Mesenteric fat pad (tissue), 1 donor: ENCODE measurements at places on chromosomes 2 and 18.

GRCh38 chr2:231928481-231928880, 2.3 kb upstream of the NPPC start:
- DNase-seq = peak; percentile 74

DNA sequence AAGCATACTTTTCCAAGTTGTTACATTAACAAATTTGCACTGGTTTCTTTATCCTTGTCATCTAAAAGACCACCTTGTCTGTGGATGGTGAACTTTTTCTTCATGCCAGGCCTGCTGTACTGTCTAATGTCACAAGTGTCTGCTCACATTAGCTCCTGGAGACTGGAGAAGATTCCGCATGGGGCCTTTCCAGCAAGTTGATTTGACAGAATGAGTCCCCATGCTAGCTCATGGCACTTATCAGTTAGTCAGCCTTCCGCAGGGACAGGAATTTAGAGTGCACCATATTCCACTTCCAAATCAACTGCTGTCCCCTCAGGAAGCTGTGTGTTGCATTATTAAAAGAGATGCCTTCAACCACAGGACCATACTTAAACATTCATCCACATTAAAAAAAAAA, 41.4 kb upstream of the LRPPRC start:
- DNase-seq = no peak

DNA sequence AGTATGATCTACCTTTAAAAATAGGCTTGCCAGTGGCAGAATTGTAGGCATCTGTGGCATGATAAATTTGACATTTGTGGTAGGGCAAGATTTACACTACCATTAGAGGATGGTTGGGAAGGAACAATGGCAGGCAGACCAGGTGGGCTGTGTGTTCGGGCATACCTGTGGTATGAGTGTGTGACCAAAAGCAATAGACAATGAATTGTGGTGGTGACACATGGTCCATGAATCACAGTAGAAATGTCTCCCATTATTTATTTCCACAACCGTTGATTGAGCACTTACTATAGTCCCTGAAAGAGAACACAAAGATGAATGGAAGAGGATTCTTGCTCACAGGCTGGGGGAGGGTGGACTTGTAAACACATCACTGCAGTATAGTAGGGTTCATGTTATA, 29.9 kb upstream of the RUFY4 start:
- no peak for DNase-seq

DNA sequence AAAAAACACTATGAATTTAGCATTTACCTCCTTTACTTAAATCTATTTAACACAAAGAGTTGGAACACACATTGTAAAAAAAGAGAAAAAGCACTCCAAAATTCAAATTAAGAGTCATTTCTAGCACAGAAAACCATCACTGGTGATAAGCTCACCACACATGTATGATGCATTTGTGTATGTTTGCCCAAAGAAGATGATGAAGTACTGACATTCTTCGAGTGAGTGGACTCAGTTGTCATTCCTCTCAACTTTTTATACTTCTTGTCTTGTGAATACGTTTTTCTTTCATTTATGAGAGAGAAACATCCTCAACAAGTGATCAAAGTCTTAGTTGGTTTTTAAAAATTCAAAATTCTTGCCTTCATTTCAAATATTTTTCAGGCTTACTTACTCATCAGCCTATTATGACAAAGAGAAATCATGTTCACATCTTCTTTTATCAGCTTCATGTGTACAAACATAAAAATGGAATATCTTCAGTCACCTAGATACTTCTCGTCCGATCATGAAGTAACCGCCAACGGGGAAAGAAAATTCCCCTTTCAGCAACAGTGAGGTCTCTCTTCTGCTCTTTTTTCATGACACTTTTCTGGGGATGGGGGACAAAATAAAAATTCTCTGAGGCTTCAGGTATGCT, 1.5 kb downstream of the DSEL start:
- no peak for DNase-seq

DNA sequence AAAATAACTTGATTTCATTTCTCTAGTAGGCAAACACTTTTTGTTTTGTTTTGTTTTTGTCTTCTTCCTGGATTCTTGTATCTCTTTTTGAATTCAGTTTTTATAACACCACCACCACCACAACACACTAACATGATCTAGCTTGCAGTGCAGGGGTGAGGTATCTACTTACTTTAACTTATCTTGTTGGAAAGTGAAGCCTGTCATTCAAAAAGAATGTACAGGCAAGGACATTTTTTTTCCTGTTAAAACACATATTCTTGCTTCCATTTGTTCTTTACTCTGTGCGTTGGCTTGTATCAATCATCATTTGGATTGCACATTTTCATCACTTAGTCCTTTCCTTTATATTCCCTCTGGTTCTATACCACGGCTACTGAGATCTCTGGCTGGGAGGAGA, 824.2 kb downstream of the PLCL1 start:
- DNase-seq = no peak

DNA sequence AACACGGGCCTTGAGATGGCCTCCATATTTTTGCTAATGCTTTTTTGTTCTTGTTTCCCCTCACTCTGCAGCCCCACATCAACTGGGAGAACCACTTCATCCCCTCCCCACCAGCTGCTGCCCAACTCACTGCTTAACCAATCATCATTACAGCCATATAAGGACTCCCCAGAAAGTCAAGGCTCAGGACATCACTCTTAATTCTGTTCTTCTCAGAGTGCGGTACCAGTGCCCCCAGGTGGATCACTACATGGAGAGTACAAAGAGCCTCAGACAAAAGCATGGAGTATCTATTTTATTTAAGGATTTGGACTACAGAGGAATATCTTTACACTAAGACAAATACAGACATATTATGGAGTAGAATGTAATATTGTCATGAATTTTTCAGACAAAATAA, 340.6 kb downstream of the PAX3 start:
- no peak for DNase-seq

GRCh38 chr18:69495338-69495737, 94.7 kb downstream of the DOK6 start:
- DNase-seq = no peak

DNA sequence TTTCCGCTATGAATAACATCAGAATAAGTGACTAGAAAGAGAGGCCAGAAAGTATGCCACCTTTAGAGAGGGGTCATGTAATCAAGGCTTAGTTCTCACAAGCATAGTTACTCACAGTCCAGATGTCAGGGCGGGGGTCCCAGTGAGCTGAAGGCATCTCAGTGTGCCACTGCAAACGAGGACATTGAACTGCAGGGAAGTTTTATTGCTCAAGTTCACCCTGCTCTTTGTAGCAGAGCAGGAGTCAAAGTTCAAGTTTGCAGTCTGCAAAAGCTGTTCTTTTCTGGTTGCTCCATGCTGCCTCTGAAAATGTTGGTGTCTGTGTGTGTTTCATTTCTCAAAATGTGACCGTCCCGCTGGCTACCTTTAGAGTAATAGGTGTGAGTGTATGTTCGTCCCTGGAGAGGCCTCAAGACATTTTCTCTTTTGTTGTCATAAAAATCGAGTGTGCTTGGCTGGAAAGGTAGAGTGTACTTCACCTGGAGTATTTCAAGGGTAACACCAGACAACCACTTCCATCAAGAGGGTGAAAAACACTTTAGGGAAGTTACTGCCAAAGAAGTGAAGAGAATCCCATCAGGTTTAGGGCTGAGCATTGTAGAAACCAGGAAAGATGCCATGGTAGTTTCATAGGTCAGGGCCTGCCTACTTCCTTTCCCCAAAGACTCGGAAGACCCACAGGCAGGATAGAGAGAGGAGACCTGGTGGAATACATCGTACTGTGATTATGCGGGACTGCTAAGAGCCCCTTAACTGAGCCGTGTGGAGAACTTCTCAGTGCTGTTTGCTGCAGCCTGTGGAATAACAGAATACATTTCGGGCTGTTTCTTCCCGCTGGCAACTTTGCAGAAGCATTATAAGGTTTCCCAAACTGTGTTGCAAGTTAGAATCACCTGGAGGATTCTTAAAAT, 89.9 kb downstream of the LYPD6 start:
- DNase-seq = no peak

- no peak for DNase-seq
Measured at GRCh38 chr2:150472511-150472899, 15.0 kb downstream of the RND3 start.
